CD4-positive, alpha-beta T cell (primary cell): ENCODE measurements at places on chromosomes 6 and 20. TPM values are rescaled to one million over a fixed set of nuclear protein-coding genes. Genes with fewer than 3 reads are reported as not detected.
A peak's percentile ranks its signal among the peaks of the same experiment; 100 is the strongest.

DNA sequence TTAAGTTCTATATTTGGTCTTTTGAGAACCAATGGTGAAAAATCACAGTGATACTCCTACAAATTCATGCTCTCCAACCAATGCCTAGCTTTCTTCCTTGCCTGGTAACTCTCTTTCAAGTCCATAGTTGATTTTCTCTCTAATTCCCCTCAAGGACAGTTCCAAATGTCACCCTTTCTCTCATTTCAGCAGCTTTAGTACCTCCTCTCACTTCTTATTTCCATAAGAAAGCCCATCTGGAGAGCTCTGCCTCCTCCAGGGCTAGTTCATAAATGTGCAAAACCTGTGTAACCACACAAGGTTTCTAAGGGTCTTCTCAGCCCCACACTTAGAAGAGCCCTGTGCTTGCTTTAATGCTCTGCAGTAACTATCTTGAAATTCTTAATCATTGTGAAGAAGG is 155.4 kb upstream of the PLCB4 start:
- no peak overlapping the region for H3K4me3 ChIP-seq
- no peaks in the 10 kb centered on the region for H3K27me3 ChIP-seq
- DNase-seq: no peak
- no peak overlapping the region for H3K27ac ChIP-seq
- H3K36me3 ChIP-seq: no peaks in the 10 kb centered on the region

GRCh38 chr20:41141153-41141815 is 3.9 kb downstream of the PLCG1 start:
- H3K36me3 ChIP-seq: peaks cover 5% of the 10 kb centered on the region
- no peaks in the 10 kb centered on the region for H3K27me3 ChIP-seq
- peak overlapping the region; percentile 87 for H3K27ac ChIP-seq
- peaks cover 78% of the 10 kb centered on the region for H3K4me1 ChIP-seq
- peak overlapping the region; percentile 90 for H3K4me3 ChIP-seq

GRCh38 chr6:111870051-111870741 is 3.1 kb downstream of the FYN start:
- H3K27ac ChIP-seq: peak overlapping the region; percentile 87
- no peaks in the 10 kb centered on the region for H3K27me3 ChIP-seq
- H3K36me3 ChIP-seq: peaks cover 3% of the 10 kb centered on the region
- H3K4me3 ChIP-seq: peak overlapping the region; percentile 86

DNA sequence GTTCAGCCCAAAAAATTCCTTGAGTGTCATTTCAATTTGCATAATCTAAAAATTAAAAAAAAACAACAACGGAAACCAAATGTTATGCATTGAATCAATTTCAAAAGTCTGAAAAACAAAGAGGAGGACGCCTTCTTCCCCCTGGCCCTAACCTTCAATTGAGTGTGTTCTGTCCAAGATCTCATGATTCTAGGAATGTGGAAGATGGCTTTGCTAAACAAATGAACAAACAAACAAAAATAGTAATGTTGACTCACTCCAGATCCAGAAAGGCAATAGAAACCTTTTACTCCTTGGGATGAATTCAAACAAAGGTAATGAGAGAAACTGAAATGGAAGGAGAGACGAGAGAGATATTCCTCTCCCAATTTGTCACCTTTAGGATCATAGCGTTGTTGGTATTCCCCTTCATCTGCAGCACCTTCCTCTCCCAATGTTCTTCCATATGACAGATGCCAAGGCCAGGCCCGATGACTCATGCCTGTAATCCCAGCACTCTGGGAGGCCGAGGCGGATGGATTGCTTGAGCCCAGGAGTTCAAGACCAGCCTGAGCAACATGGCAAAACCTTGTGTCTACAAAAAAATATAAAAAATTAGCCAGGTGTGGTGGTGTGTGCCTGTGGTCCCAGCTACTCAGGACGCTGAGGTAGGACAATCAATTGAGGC is 109.2 kb upstream of the ADGRF1 start:
- no peak for DNase-seq
- H3K4me3 ChIP-seq: no peak overlapping the region
- H3K27ac ChIP-seq: no peak overlapping the region
- H3K4me1 ChIP-seq: no peaks in the 10 kb centered on the region

DNA sequence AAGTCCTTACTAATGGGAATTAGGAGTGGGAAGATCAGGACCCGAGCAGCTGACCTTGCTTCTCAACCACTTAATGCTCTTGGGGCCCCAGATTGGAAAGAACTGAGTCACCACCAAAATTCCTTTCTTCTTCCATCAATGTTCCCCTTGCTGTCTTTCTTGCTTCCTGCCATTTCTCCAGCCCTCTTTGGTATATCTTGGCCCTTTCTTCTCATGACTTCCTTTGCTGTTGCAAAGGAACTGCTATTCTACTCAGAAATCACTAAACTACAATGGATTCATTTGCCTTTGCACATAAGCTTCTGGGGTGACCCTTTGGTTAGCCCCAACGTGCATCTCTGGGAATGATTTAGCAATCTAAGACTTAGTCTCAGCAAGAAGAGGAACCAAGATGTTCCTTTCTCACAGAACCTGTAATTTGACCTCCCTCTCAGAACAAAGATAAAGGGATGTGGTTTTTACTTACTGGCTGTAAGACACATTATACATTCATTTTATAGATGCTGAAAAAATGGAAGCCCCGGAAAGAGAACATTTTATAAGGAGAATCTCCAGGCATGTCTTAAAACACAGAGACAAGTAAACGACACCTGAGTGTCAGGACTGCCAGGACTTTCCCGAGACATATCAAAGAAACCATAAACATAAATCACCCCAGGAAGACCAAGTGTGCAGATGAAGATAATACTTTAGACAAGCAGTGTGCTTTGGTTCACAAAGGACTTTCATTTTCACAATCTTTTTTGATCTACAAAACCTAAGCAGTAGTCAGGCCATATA is 99.0 kb upstream of the TNFAIP3 start:
- H3K27me3 ChIP-seq: no peaks in the 10 kb centered on the region
- H3K36me3 ChIP-seq: no peaks in the 10 kb centered on the region
- no peak overlapping the region for H3K4me3 ChIP-seq
- no peak for DNase-seq

GRCh38 chr6:11922901-11923300 is 89.2 kb upstream of the HIVEP1 start:
- H3K27ac ChIP-seq: no peak overlapping the region
- H3K4me1 ChIP-seq: no peaks in the 10 kb centered on the region
- no peak overlapping the region for H3K4me3 ChIP-seq

- H3K36me3 ChIP-seq: no peaks in the 10 kb centered on the region
- no peak for DNase-seq
- H3K4me3 ChIP-seq: no peak overlapping the region
- H3K4me1 ChIP-seq: no peaks in the 10 kb centered on the region
- H3K27me3 ChIP-seq: no peaks in the 10 kb centered on the region
These were observed 42.2 kb downstream of the TBC1D7 start for GRCh38 chr6:13286181-13286580.

Gene SOBP
- total RNA-seq: 0.17 TPM

DNA sequence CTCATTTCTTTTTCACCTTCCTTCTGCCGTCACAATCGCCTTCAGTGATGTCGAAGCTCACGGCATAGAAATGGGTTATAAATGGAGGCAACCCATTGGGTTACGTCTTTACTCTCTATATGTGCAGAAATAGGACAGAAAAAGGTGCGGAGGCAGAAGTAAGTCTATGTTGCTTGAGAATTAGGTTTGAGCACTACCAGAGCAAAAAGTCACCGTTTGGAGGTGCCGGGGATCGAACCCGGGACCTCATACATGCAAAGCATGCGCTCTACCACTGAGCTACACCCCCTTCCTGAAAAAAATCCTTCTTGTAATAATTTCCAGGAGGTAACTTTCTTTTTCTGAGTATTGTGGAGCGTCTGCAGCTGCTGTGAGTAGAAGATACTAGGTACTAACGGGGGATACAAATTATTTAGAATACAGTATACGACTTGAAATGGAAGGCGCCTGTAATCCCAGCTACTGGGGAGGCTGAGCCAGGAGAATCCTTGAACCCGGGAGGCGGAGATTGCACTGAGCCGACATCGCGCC is 134.2 kb downstream of the TRIM27 start:
- H3K36me3 ChIP-seq: no peaks in the 10 kb centered on the region
- no peak overlapping the region for H3K4me3 ChIP-seq
- no peak overlapping the region for H3K27ac ChIP-seq
- H3K4me1 ChIP-seq: peaks cover 3% of the 10 kb centered on the region
- no peak for DNase-seq

GRCh38 chr6:116463301-116463700 is 2.1 kb downstream of the CALHM6 start:
- no peak overlapping the region for H3K27ac ChIP-seq
- no peak for DNase-seq
- H3K4me1 ChIP-seq: peaks cover 38% of the 10 kb centered on the region
- no peak overlapping the region for H3K4me3 ChIP-seq
- H3K36me3 ChIP-seq: no peaks in the 10 kb centered on the region
- peaks cover 5% of the 10 kb centered on the region for H3K27me3 ChIP-seq

Gene SAYSD1
- 21.3 TPM for total RNA-seq
